ENCODE measurements at places on chromosomes 5 and 9.

GRCh38 chr5:169304175-169304574 is 3.2 kb upstream of the SLIT3 start:
- no peak for DNase-seq

DNA sequence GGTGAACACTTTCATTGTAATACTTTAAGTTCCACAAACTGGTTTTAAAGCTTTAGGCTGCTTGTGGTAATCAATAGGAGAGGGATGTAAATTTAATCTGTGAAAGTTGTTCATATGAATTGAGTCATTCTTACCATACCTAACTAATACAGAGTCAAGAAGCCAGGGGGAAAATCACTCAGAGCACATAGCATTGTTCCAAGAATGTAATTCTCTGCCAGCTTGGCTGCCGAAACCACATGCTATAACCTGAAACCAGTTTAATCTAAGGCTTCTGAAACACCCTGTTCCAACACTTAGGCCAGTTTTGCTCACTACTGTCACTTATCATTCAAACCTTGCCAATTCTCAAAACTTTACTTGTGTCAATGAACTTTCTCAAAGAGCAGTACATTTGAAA is 528.8 kb upstream of the GRAMD2B start:
- no peak for DNase-seq

- no peak for DNase-seq
Observed at GRCh38 chr9:121283856-121284732, 16.1 kb downstream of the GSN start.

DNA sequence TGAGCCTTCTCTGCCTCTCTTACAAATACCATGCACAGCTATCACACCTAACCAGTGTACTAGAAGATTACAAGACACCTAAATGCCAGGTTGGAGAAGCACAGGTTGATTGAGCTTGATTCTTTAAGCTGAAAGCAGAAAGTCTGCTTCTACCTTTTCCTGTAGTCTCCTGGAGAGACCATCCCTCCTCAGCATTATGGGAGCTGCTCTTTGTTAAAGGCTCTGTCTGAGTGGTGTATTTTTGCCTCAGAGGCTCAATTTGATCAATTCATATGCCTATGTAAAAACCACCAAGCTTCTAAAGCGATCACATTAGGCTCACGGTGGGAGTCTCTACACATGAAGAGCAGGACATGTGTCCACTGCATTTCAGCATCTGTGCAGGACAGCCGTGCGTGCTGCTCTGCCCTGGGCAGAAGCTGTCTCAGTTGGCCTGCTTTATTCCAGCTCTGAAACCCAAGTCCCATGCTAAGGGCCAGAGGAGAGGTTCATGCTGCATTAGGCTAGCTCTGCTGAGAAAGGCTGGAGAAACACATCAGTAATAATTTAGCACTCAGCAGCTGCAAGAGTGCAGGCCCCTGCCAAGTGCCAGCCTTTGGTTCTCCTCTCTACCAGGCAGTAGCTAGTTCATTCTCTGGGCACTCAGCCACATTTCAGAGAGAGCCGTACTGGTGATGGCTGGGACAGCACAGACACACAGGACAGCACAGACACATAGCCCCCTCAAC is 41.7 kb downstream of the TMEM167A start:
- no peak for DNase-seq

GRCh38 chr9:86772635-86772993 is 174.7 kb downstream of the GAS1 start:
- DNase-seq: no peak

GRCh38 chr9:18543406-18544192 is 69.6 kb downstream of the ADAMTSL1 start:
- no peak for DNase-seq

GRCh38 chr5:61768692-61769281 is 436.7 kb downstream of the ZSWIM6 start:
- no peak for DNase-seq

DNA sequence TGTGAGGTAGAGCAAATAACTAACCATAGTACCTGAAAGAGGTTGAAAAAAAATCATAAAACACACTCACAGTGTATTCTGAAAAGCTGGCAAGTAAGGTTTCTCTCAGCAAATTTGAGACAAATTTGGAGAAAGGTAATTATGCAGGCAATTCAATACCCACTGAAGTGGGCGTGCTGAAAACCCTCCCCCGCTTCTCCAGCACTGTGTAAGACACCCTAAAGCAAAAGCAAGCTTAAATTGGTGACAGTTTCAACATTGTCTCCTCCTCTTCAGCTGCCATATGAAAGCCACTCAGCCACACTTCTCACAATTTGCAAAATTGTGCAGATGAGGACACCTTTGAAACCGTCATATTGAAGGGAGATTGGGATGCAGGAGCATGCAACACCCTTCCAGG is 322.3 kb upstream of the CDH6 start:
- no peak for DNase-seq

GRCh38 chr5:80754900-80755299 is 100.1 kb upstream of the DHFR start:
- DNase-seq: peak; percentile 7

GRCh38 chr9:135789838-135790291 is 87.9 kb downstream of the KCNT1 start:
- no peak for DNase-seq

DNA sequence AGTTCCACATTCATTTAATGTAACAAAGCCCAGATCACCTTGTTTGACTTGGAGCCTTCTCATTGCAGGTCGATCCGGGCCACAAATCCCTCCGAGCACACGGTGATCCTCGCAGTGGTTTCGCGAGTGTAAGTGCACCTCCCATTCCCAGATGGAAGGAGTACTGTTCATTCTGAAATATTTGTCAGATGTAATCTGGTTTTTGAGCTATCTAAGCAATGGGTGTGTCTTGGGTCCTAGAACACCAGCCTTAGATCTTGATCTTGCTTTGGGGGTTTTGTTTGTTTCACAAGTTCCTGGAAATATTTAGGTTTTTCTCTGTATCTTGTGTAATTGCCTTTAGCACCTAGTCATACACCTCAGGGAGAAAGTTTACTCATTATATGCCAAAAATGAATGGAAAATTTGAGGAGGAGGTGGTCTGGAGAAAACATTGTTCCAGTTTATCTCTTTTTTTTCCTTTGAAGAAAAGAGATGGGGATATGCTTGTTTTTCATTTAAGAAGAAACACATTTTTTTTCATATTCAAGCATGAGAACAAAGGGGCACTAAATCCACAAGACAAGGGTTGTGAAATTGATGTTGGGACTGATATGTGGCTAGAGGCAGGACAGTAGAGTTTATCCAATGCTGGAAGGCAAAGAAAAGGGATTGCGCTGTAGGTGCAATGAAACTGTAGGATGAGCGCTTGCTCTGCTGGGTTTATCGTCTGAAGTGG is 118.6 kb downstream of the PDE8B start:
- DNase-seq: no peak

DNA sequence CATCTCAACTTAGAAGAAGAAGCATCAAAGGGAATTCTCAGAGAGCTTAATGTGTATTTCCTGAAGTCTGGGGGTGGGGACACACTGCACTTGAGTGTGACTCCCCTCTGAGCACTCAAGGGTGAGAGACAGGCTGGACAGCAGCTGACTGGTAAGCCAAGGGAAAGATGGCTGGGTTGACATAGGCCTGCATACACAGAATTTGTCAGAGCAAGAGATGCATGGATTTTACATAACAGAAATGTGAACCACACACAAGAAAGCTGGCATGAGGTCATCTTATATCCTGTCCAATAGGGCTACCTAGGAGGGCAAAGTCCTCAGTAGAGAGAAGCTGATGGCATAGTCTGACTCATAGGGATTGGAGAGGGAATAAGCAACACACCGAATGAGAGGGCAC is 114.3 kb upstream of the EPB41L4A start:
- no peak for DNase-seq

- peak; percentile 47 for DNase-seq
Observed at GRCh38 chr9:83649080-83649479, 26.1 kb downstream of the IDNK start.

DNA sequence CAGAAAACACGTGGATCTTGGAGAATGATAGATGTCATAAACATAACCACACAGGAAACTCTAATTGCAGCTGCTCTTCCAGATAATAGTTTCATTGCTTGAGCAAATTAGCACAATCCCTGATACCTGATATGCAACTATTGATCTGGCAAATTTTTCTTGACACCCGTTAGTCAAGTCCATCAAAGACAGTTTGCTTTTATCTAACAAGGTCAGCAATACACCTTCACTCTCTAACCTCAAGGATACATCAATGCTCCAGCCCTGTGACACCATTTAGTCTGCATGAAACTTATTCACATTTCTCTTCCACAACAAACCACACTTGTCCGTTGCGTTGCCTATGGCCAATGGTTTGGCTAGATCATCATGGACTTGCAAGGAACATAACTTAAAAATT is 16.6 kb downstream of the UGT3A1 start:
- no peak for DNase-seq

DNA sequence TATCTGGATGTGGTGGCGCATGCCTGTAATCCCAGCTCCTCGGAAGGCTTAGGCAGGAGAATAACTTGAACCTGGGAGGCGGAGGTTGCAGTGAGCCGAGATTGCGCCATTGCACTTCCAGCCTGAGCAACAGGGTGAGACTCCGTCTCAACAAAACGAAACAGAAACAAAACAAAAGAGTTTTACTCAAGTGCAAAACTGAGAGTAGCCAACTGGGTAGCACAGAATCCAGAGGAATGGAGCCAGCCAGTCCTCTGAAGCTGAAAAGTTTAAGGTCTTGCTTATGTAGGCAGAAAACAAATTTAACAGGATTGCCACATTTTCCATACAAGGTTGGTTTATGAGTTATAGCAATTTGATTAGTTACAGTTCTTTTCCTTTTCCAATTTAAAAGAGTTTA is 32.0 kb downstream of the SPIN1 start:
- DNase-seq: no peak

GRCh38 chr9:98678244-98678842 is 30.4 kb downstream of the GABBR2 start:
- no peak for DNase-seq

GRCh38 chr5:72653586-72653985 is 146.4 kb upstream of the ZNF366 start:
- DNase-seq: no peak

DNA sequence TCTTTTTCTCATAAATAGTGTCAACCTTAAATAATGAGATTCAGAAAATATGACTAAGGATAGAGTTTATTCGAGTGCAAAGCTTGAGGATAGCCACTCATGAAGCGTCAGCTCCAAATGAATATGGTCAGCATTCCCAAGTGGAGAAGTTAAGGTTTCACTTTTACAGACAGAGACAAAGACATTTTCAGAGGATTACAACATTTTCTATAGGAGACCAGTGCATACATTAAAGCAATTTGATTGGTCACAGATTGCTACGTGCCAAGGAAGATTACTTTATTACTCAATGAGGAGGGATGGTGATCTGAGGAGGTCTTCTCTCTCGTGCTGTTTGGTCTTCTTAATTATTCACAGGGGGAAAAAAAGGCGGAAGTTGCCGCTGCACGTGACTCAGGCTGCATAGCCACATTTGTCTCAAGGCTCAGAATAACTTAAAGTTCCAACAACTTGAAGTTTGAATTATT is 60.1 kb upstream of the SPATA31C2 start:
- DNase-seq: no peak

DNA sequence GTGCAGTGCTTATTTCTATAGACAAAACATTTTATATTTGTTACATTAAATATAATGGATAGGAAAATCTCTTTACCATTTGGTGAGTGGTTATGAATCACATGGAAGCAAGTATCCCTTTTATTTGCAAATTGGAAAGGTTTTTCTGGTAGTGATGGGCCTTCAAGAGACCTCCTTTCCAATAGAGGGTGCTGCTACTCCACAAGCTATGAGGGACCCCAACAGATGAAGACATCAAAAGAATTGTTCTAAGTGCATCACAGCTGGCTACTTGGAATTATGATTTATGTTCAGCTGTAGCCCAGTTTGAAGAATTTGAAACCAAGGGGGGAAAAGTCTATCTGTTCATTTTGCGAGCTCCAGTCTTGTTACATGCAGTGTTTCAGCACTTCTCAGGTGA is 493.7 kb upstream of the SGCD start:
- DNase-seq: no peak

- peak; percentile 52 for DNase-seq
Observed at GRCh38 chr9:92963831-92964606, 16.7 kb downstream of the FGD3 start.

DNA sequence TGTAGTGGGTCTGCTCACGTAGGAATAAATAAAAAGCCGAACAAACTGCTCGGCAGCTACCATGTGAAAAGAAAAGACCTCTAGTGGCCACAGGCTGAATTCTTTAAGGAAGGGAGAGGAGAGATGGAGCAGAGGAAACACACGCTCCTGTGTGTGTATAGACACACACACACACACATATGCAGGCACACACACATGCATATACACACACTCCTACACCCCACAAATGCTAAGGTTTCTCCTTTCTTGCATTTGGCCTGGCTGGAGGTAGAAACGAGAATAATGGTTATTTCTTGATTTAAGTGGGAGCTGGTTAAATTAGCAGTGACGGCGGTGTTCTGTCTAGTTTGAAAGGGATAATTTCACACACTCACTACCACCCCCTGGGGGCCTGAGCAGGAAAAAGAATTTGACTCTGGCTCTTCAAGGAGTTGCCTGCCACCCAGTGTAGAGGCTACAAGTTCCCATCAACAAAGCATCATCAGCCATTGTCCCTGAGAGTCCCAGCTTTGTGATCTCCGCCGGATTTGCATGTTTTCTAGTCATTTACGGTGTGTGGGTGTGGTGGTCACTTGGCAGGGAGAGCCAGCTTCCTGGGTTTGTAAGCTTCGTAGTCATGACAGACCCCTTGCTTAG is at the start of gene INSYN2B:
TSS of gene INSYN2B (minus strand) at position 78 of the 636 bp plus-strand sequence. CDS start 96,597 bp downstream, outside the sequence.
- DNase-seq: no peak

GRCh38 chr5:139575313-139575646 is 14.1 kb downstream of the UBE2D2 start:
- DNase-seq: no peak

- no peak for DNase-seq
Observed at GRCh38 chr5:54470128-54470527, 14.6 kb downstream of the HSPB3 start.

DNA sequence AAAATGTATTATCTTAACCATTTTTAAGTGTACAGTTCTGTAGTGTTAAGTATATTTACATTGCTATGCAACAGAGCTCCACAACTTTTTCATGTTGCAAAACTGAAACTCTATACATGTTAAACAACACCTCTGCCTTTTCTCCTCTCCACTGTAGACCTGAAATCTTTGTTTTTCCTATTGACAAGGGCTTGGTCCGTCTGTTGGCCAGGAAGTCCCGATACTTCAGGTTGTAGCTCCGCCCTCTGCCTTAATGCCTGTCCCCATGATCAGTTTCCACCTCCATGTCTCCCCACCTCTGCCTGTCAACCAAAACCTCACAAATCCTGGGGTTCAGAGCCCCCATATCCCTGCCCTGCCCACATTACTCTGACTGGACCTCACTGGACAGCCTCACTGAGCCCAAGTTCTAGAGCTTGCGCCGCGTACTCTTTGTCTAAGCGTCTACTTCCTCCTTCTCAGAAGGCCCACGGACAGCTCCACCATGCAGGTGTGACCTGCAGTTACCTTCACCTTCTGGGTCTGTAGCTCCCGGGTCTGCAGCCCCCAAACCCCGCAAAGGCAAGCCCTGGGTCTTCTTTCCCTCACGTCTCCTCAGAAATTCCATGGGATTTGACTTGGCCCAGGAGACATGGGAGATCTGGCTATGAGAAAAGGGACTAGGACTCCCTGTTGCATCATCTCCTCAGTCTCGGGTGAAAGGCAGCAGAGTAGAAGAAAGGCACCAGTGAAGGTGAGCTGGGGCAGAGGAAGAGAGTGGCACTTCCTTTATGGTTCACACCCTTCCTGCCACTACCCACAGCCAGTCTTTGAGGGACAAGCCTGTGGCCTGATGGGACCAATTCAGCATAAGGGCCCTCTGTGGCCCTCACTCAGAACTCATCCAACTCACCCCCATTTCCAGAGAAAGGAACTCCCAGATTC is 8.0 kb downstream of the GLIPR2 start:
- DNase-seq: no peak
